ENCODE measurements at places on chromosomes 1 and 21.
A peak's percentile ranks its signal among the peaks of the same experiment; 100 is the strongest.

- no peaks in the 10 kb centered on the region for H3K36me3 ChIP-seq
- H3K4me1 ChIP-seq = no peaks in the 10 kb centered on the region
- no peak overlapping the region for H3K4me3 ChIP-seq
- no peak overlapping the region for H3K27ac ChIP-seq
- no peaks in the 10 kb centered on the region for H3K27me3 ChIP-seq
Observed at GRCh38 chr21:34865400-34866241, 183.5 kb downstream of the RUNX1 start.

GRCh38 chr21:33115631-33116510, 45.9 kb downstream of the OLIG1 start:
- H3K27me3 ChIP-seq = peaks cover 6% of the 10 kb centered on the region
- no peaks in the 10 kb centered on the region for H3K4me1 ChIP-seq
- no peak overlapping the region for H3K27ac ChIP-seq
- H3K4me3 ChIP-seq = no peak overlapping the region

DNA sequence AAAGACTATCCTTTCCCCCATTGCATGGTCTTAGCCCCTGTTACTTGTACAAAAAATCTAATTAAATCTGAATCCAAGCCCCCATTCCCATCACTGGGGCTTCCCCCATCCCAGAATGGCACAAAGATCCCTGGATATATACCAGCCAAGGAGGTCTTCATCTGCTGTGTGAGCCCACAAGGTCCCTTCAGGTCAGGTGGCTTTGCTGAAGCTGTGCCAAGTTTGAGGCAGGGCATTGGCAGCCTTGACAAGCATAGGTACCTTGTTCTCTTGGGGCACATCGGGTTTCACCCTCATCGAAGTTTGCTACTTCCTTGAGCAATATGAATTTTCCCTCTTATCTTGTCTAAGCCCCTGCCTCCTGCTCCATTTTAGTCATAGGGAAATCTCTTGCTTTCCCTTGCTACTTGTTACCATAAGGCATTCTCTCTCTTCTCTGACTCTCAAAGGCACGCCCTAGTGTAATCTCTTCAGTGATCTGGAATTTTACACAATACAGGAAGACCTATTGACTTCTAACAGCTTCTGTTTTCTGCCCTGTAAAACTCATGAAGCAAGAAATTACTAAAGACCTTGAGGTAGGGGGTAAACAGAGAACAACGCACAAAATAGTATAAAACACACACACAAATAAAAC, 71.4 kb upstream of the COG2 start:
- H3K4me3 ChIP-seq = no peak overlapping the region
- H3K27me3 ChIP-seq = no peaks in the 10 kb centered on the region
- no peak overlapping the region for H3K27ac ChIP-seq

DNA sequence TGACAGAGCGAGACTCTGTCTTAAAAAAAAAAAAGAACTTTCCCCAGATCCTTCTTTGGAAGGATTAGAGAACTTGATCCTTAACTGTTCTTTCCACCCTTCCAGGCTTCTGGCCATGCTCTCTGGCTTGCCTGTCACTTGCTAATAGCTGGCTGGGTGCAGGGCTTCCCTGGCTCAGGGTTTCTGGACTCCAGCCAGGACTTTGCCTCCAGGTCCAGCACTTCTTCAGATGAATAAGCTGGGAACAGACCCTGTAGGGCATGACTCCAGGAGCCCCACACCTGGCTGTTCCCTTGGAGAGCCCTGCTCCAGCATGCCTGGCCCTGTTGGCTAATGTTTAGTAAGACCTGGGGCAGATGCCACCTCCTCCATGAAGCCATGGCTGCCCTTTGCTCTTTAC, 3.3 kb upstream of the NT5C1A start:
- no peak overlapping the region for H3K4me3 ChIP-seq
- H3K36me3 ChIP-seq = no peaks in the 10 kb centered on the region
- no peak for DNase-seq
- no peaks in the 10 kb centered on the region for H3K27me3 ChIP-seq
- H3K4me1 ChIP-seq = no peaks in the 10 kb centered on the region

GRCh38 chr1:241376701-241377100, 19.7 kb upstream of the RGS7 start:
- no peaks in the 10 kb centered on the region for H3K36me3 ChIP-seq
- H3K4me3 ChIP-seq = no peak overlapping the region
- H3K27ac ChIP-seq = no peak overlapping the region

DNA sequence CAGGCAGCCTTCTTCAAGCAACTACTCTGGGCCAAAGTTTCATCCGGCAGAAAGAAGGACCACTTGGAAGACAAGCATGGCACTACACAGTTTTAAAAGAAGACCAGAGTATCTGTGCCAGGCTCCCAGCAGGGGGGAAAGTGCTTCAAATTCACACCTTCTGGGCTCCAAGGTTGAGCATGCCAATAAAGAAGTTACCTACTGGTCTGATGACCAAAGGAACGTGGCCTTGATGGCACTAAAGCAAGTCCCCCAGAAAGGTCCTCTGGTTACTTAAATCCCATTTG, 73.5 kb downstream of the CD46 start:
- no peaks in the 10 kb centered on the region for H3K36me3 ChIP-seq
- H3K4me3 ChIP-seq = peak overlapping the region; percentile 25
- no peaks in the 10 kb centered on the region for H3K27me3 ChIP-seq

DNA sequence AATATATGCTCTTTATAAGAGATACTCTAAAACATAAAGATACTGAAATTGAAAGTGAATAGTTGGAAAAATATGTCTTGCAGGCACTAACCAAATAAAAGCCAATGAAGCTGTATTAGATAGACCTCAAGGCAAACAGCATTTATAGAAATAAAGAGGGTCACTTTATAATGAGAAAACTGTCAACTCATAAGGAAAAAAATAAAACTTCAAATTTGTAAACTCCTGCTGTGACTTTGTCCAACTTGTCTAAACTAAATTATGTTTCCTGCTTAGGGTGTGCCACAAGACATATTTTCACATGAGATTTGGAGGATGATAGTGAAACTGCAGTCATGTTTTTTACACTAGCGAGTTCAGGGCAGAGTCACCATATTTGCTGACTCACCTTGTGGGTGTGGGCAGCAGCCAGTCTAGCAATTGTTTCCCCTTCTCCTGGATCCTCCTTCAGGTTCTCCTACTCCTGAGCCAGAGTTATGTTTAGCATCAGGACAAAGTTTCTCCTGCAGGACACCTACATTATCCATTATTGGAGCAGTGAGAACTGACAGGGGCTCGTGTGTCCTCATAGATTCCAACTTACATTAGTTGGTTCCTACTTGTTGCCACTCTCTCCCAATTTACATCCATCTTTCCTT, 43.8 kb downstream of the CD53 start:
- no peaks in the 10 kb centered on the region for H3K4me1 ChIP-seq
- no peak for DNase-seq
- H3K27ac ChIP-seq = no peak overlapping the region
- no peak overlapping the region for H3K4me3 ChIP-seq

GRCh38 chr1:214259353-214259977, 21.5 kb upstream of the SMYD2 start:
- H3K36me3 ChIP-seq = no peaks in the 10 kb centered on the region
- no peak for DNase-seq
- no peaks in the 10 kb centered on the region for H3K4me1 ChIP-seq
- no peak overlapping the region for H3K4me3 ChIP-seq
- H3K27ac ChIP-seq = no peak overlapping the region
- H3K27me3 ChIP-seq = no peaks in the 10 kb centered on the region

DNA sequence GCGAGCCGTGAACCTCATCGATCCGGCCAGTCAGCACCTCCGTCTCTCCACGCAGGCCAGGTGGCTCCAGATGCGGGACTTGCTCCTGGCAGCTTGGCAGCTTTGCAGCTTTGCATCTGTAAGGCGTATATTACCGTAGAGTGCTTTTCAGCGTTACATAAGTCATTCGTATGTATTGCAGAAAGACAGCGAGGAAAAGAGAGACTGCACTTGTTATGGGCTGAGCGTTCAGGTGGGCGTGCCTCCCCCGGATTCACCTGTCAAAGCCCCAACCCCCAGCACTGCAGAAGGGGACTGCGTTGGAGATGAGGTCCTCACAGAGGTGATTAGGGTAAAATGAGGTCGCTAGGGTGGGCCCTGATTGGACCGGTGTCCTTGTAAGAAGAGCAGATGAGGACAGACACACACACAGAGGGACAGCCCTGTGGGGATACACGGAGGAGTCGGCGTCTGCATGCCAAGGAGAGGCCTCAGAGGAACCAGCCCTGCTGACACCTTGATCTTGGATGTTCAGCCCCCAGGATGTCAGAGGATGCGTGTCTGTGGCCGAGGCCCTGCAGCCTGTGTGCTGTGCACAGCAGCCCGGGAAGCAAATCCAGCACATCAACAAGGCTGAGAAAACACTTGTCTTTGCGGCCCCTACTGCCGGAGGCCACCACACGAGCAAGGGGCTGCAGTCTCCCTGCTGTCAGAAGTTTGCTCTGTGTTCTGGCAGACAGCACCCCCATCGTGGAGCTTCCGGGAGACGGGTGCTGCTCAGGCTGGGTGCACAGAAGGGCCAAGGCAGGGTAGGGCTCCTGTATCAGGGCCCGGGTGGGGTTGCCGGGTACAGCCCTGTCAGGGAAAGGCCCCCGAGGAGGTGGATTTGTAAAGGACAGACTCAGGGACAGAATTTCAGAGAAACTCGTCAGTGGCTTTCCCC, 10.9 kb upstream of the AGPAT3 start:
- no peaks in the 10 kb centered on the region for H3K27me3 ChIP-seq
- H3K4me3 ChIP-seq = no peak overlapping the region
- H3K36me3 ChIP-seq = no peaks in the 10 kb centered on the region
- H3K4me1 ChIP-seq = no peaks in the 10 kb centered on the region
- no peak for DNase-seq
- H3K27ac ChIP-seq = no peak overlapping the region

DNA sequence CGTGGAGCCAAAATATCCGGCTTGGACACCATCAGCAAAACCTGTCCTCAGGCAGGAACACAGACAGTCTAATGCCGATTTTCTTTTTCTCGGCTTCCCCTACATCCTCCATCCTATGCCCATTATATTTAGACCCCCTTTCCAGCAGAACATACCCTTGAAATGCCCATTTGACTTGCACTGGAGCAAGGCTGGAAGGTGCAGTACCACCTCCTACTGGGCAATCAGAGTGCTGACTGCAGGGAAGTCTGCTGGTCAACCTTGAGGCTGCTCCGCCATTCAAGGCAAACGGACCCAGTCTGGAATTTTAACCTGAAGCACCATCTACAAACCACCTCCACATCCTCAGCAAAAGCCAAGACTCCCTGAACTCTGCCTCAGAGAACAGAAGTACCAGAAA, 79.5 kb downstream of the TIAM1 start:
- DNase-seq = no peak
- no peak overlapping the region for H3K4me3 ChIP-seq
- H3K27ac ChIP-seq = no peak overlapping the region

DNA sequence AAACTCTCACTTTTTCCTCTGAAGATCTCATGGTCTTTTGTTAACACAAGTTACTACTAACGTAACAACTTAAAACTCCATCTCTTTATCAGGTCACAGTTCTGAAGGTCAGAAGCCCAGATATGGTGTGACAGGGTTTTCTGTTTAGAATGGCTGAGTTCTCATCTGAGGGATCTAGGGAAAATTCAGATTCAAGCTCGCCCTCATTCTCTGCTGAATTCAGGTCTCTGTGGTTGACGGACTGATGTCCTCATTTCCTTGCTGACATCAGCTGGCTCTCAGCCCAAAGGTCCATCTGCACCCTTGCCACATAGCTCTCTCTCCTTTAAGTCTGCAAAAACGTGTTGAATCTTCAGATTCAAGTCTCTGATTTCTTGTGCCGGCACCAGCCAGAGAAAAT, 6.1 kb upstream of the NTPCR start:
- no peak for DNase-seq
- no peaks in the 10 kb centered on the region for H3K4me1 ChIP-seq

GRCh38 chr21:42981214-42981523, 6.8 kb downstream of the PKNOX1 start:
- H3K36me3 ChIP-seq = no peaks in the 10 kb centered on the region
- H3K27me3 ChIP-seq = no peaks in the 10 kb centered on the region
- no peaks in the 10 kb centered on the region for H3K4me1 ChIP-seq
- no peak overlapping the region for H3K4me3 ChIP-seq

GRCh38 chr1:172019976-172020375, 178.7 kb downstream of the DNM3 start:
- H3K27ac ChIP-seq = no peak overlapping the region
- H3K4me3 ChIP-seq = no peak overlapping the region
- no peaks in the 10 kb centered on the region for H3K27me3 ChIP-seq
- H3K4me1 ChIP-seq = no peaks in the 10 kb centered on the region
- H3K36me3 ChIP-seq = no peaks in the 10 kb centered on the region

- H3K4me1 ChIP-seq = no peaks in the 10 kb centered on the region
- no peaks in the 10 kb centered on the region for H3K27me3 ChIP-seq
- no peak for DNase-seq
- no peak overlapping the region for H3K4me3 ChIP-seq
Observed at GRCh38 chr21:29762570-29763082, 177.2 kb downstream of the GRIK1 start.
